ENCODE measurements at places on chromosomes 11 and 22. TPM values are rescaled to one million over a fixed set of nuclear protein-coding genes. Genes with fewer than 3 reads are reported as not detected.
A peak's percentile ranks its signal among the peaks of the same experiment; 100 is the strongest.

The TSPAN18 gene
- 13.9 TPM for total RNA-seq

The HBB gene
- 552 TPM for total RNA-seq

The C11orf54 gene
- total RNA-seq, result 37.5 TPM

The RGL4 gene
- not detected for total RNA-seq

The C1QTNF5 gene
- total RNA-seq, result 2.4 TPM

DNA sequence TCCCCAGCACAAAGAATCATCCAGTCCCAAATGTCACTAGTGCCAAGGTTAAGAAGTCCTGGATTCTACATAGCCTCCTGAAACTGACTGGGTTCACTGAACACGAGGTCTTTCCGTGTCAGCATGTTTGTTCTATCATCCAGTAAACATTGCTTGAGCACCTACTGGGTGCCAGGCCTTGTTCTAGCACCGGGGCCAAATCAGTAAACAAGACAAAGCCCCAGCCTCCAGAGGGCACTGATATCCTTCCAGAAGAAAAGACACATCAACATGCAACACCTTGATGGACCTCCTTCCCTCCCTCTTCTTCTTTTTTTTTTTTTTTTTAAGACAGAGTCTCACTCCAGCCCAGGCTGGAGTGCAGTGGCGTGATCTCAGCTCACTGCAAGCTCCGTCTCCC lies 26.9 kb downstream of the TPST2 start:
- DNase-seq, result no peak

DNA sequence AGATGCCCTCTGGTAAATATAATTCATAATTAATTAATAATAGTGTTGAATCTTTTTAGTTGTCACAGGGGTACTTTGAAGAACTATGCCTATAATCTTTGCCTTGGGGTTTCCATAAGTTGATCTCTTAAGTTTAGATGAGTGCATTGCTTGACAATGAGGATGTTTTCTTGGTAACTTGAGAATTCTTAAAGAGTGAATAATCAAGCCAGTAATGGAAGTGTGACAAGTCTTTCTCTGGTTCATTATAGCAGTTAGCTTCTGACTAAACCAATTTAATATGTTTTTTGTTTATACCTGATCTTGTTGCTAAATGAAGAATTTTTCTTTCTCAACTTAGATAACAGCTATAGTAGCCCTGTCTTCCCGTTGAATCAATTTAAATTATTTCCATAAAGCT lies 46.2 kb downstream of the ATXN10 start:
- DNase-seq, result no peak

DNA sequence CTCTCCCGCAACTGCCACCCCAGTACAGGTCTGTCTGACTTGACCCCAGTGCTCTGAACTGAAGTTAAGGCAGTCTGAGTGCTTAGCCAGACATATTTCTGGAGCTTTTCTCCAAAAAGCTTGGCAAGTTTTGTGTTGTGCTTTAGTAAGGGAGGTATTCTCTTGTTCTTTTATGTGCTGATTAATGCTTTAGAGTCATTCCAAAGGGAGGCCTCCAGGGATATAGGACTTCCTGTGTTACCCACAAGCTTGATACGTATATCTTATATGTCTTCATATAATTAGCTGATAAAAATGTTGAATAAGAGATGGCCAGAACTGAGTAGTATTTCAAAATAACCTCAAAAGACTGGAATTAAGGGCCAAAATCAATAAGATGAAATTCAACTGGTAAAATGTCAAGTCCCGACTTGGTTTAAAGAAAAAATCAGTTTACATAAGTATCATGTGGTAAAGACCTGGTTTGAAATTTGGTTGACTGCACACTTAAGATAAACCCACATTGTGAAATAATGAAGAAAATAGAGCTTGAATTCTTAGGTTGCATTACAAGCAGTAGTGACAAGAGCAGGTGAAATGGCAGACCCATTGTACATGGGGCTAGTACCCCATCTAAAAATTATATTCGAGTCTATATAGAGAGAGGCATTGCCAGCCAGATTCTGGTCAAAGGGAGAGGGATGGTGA lies 226.9 kb downstream of the SNX19 start:
- DNase-seq, result no peak

GRCh38 chr11:115477410-115477809 lies 26.8 kb downstream of the CADM1 start:
- no peak for DNase-seq

GRCh38 chr11:80842246-80842645 lies 1401.4 kb upstream of the TENM4 start:
- no peak for DNase-seq

- no peak for DNase-seq
These were observed 29.5 kb downstream of the C2CD3 start for GRCh38 chr11:74141241-74141695.

GRCh38 chr22:49659281-49659923 lies 168.3 kb downstream of the BRD1 start:
- DNase-seq, result no peak

DNA sequence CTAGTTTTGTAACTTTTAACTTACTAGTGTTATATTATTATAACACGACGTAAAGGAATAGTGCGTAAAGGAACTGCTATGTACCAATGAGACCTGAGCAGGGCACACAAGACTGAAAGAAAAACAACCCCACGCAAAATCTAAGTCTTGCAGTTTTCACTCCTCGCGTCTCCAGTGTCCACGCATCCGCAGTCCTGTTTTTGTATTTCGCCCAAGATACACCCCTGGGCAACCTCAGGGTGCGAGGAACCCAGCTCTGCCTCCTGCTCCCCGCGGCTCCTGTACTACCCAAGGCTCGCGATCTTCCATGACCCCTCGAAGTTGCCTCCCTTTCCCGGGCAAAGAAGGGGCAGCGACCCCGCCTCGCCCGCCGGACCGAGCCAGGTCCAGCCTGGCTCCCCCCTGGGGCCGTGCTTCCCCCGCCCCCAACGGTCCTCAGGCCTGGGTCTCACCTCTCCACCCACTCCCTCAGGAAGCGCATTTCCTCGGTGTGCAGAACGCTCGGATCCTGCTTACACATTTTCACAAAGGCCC lies 393 bp downstream of the ST13 start:
- peak; percentile 12 for DNase-seq

- no peak for DNase-seq
These were observed 10.1 kb downstream of the TXN2 start for GRCh38 chr22:36471341-36471821.

DNA sequence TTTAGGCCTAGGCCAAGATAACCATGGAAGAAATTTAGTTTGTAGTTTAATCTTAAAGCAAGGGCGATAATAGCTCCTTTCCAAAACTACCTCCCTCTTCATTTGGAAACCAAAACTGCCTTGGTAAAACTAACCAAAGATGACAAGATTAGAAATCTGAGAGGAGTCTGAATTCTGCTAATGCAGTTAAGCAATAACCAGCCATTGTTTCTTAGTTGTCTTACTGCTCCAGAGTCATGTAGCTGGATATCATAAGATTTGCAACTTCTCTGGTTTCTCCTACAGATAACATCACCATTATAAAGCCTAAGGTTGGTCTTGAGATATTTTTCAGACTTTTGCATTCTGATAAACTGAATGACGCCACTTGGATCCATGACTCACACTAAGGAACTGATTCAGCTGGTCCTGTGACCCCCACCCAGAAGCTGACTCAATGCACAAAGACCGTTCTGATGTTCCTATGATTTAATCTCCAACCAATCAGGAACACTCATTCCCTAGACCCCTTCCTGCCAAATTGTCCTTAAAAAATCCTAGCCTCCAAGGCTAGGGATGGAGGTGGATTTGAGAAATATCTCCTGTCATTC lies 200.8 kb downstream of the LUZP2 start:
- DNase-seq, result no peak

DNA sequence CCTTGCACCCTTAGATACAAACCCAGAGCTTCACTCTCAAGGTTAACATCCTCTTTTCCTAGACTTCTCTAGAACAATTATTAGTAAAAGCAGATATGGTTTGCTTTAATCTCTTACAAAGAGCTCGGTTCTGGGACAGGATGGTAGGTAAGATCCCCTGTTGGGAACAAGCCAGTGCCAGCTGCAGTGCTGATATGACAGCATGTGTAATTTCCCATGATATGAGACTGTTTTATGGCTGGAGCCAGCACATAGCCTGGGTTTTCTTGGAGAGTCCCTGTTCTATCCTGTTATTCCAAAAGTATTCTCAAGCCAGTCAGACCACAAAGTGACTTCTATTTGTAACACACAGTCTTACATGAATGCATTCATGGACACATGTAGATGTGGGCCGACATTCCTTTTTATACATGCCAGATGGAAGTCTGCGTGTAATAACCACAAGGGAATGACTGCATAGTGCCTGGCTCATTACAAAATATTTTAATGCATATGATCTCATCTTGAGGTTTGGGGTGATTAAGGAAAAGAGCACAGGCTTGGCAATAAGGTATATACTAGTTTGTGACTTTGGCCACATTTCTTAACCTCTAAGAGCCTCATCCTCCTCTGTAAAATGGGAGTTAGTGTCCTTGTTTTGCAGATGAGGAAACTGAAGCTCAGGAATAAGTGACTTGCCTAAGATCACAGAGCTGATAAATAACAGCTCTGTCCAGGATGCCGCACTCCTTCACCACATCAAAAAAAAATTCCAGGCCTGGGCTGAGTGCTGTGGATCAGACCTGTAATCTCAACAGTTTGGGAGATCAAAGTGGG lies 21.8 kb downstream of the CLMP start:
- no peak for DNase-seq

DNA sequence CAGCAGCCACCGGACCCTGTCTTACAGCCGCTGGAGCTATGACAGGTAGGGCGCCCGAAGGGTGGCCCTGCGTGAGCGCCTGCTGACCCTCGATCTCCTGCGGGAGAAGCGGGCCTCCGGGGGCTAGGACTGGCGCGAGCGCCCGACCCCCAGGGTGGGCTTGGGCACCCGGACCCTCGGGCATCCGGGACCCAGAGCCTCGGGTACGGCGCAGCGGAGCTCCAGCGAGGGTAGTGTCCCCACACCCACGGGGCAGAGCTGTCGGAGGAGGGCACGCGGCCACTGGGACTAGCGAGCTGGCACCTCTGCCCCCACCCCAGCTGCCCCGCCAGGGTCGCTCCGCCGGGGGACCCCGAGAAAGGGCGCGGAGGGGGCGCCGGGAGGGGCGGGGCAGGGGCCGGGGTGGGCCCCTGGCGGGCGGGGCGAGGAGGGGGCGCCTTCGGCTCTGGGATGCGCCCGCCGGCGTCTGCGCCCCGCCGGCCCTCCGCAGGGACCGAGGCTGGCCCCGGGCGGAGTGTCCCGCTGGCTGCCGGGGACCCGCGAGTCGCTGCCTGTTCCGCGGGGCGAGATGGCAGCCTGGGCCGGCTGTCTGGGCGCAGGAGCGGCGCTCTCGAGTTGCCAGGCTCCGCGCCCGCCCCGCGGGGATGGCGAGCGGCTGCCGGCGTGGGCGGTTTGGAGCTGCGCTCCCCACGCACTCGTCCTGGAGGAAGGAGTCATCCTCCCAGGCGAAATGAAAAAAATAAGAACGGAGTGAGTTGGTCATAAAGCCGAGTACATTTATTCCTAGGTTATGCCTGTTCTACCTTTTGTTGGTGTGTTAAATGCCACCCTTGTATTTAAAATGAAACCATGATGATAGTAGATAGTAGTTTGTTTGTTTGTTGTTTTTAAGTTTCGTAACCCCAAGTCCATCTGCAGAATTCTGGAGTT lies 32.4 kb downstream of the EIF3F start:
- DNase-seq, result peak; percentile 66

GRCh38 chr11:27174021-27174420 lies 133.4 kb downstream of the BBOX1 start:
- DNase-seq, result no peak

All from frontal cortex (tissue), 4 donors.